ENCODE measurements at places on chromosomes 7 and 10. TPM values are rescaled to one million over a fixed set of nuclear protein-coding genes. Genes with fewer than 3 reads are reported as not detected.

- no peaks in the 10 kb centered on the region for H3K36me3 ChIP-seq
- no peak overlapping the region for H3K4me3 ChIP-seq
- H3K27me3 ChIP-seq, result no peaks in the 10 kb centered on the region
- no peaks in the 10 kb centered on the region for H3K4me1 ChIP-seq
These were observed 15.6 kb downstream of the NRCAM start for GRCh38 chr7:108440613-108441012.

- H3K4me3 ChIP-seq, result no peak overlapping the region
- no peaks in the 10 kb centered on the region for H3K27me3 ChIP-seq
- no peaks in the 10 kb centered on the region for H3K4me1 ChIP-seq
- H3K27ac ChIP-seq, result no peak overlapping the region
These were observed 39.9 kb upstream of the EGR2 start for GRCh38 chr10:62856021-62856420.

GRCh38 chr7:128323459-128324367 is 20.0 kb downstream of the RBM28 start:
- H3K4me3 ChIP-seq, result no peak overlapping the region
- peaks cover 100% of the 10 kb centered on the region for H3K36me3 ChIP-seq
- DNase-seq, result no peak
- no peak overlapping the region for H3K27ac ChIP-seq
- H3K4me1 ChIP-seq, result peaks cover 7% of the 10 kb centered on the region

GRCh38 chr7:140209866-140210609 is 33.3 kb upstream of the KDM7A start:
- DNase-seq, result peak; percentile 61
- H3K4me1 ChIP-seq, result peaks cover 24% of the 10 kb centered on the region
- H3K27me3 ChIP-seq, result no peaks in the 10 kb centered on the region
- H3K36me3 ChIP-seq, result no peaks in the 10 kb centered on the region
- H3K27ac ChIP-seq, result peak overlapping the region; percentile 9

GRCh38 chr10:96334616-96335526 is 23.9 kb downstream of the OPALIN start:
- H3K4me1 ChIP-seq, result no peaks in the 10 kb centered on the region
- no peak overlapping the region for H3K27ac ChIP-seq
- no peaks in the 10 kb centered on the region for H3K36me3 ChIP-seq
- H3K4me3 ChIP-seq, result no peak overlapping the region

Gene HERC4
- total RNA-seq, result 63.6 TPM

Gene TUBB8
- total RNA-seq, result 0.38 TPM

Gene BEND7
- total RNA-seq, result 16.9 TPM

DNA sequence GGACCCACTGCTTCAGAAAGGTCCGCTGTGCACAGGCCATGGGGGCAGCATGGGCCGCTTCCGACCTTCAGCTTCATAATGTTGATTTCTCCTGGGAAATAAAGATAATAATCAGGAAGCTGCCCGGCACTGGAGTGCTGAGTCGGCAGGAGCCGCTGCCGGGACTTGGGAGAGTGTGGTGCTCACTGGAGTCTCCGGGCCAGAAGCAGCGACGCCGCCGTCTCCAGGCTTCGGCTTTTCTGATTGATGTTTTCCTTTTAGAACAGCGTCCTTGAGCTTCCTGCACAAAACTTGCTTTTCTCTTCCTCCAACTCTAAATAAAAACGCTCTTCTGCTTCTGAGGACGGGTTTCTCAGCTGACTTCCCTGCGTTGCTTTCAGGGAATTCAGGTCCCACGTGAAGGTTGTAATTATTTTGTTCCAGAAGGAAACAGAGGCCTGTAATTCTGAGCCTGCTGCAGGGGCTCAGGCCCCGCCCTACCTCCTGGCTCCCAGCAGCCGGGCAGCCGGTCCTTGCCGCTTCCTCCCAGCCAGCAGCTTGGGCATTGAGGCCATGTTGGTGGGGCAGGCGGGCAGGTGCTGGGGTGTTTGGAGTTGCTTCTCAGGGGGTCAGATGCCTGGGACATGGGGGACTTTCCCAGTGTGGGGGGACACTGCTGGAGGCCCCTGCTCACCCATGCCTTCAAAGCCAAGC is 14.7 kb downstream of the PWWP2B start:
- peak; percentile 70 for DNase-seq
- H3K27ac ChIP-seq, result peak overlapping the region; percentile 78
- peaks cover 8% of the 10 kb centered on the region for H3K36me3 ChIP-seq
- peak overlapping the region; percentile 21 for H3K4me3 ChIP-seq

Gene EPO
- not detected for total RNA-seq

Gene GJD4
- not detected for total RNA-seq

Gene C7orf57
- total RNA-seq, result 1.6 TPM

Data from lower lobe of right lung (tissue), 2 donors.